ENCODE measurements at places on chromosomes 4 and X. TPM values are rescaled to one million over a fixed set of nuclear protein-coding genes. Genes with fewer than 3 reads are reported as not detected.

FGB gene
- 11,744 TPM for total RNA-seq

ARAP2 gene
- total RNA-seq, result 5.3 TPM

PNMA5 gene
- total RNA-seq, result not detected

GPRASP1 gene
- 3.8 TPM for total RNA-seq

PRKX gene
- 4.0 TPM for total RNA-seq

COX7B2 gene
- not detected for total RNA-seq

OPRPN gene
- not detected for total RNA-seq

DNA sequence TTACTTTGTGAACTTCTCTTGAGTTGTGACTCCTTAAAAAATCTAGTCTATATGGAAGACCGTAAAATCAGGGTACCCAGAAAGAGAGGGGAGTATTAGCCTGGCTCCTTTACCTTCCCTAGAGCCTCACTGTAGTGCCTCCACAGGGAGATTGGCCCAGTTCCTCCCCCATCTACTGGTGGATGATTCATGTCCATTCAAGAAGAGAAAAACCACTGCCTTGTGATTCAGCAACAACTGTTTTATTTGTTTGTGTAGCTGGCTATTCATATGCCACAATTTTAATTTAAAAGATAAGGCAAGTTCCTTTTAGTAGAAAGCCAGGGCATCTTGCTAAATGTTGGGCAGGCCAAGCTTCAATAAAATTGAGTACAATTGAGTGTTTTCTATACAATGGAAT, 221.8 kb upstream of the KCNIP4 start:
- no peak for DNase-seq

DNA sequence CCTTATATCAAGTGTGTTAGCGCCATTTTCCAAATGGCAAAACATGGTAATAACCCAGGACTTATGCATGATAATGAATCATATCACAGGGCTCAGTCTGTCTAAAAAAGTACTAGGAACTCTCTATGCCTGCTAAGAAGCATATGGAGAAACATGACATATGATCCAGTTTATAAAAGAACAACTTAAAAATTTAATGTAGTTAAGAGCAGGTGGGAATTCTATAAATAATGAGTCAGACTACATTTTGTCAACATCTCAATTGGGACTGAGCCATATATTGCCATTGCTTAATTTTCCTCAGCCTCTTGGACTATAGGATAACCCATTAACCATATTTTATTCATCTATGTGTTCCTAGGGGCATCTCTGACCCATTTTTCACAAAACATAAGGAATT, 360.4 kb upstream of the AGA start:
- DNase-seq, result no peak

- DNase-seq, result no peak
Measured at GRCh38 chrX:78548012-78548411, 111.1 kb downstream of the RTL3 start.

GRCh38 chrX:121191779-121192178, 144.4 kb downstream of the GLUD2 start:
- DNase-seq, result no peak

All from liver (tissue), 10 donors.